CD4-positive, alpha-beta T cell (primary cell): ENCODE measurements at places on chromosomes 12 and 14.

- no peak for DNase-seq
These were observed 75.0 kb downstream of the ACADS start for GRCh38 chr12:120800665-120801064.

DNA sequence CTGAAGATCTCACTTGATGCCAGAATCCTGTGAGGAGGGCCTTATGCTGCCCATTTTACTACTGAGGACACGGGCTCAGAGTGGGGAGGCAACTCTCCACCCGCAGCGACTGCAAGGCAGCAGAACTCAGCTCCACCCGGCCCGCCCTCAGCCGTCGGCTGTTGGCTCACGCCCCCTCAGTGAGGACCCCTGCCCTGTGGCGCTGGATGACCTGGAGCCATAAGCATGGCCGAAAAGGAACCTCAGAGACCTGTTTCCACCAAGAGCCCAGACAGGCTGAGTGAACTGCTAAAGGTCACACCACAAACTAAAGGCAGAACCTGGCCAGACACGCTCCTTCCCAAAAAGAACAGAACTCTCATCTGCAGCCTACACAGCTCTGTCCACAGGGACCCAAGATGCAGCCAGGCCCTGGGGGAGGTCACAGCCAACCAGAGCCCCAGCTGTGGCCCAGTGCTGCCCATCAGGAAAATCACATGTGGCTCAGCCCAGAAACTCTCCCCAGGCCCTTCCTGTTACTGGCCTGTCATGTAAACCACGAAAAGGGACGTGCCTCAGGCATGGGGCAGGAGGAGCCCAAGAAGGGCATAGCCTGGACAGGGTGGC, 32.8 kb downstream of the CCNK start:
- DNase-seq, result peak; percentile 21

- DNase-seq, result no peak
These were observed 37.3 kb upstream of the PLEKHG6 start for GRCh38 chr12:6273205-6273540.

GRCh38 chr12:3722368-3722767, 30.5 kb downstream of the CRACR2A start:
- no peak for DNase-seq

- DNase-seq, result peak; percentile 29
These were observed 28.2 kb downstream of the TTC7B start for GRCh38 chr14:90788031-90788430.

DNA sequence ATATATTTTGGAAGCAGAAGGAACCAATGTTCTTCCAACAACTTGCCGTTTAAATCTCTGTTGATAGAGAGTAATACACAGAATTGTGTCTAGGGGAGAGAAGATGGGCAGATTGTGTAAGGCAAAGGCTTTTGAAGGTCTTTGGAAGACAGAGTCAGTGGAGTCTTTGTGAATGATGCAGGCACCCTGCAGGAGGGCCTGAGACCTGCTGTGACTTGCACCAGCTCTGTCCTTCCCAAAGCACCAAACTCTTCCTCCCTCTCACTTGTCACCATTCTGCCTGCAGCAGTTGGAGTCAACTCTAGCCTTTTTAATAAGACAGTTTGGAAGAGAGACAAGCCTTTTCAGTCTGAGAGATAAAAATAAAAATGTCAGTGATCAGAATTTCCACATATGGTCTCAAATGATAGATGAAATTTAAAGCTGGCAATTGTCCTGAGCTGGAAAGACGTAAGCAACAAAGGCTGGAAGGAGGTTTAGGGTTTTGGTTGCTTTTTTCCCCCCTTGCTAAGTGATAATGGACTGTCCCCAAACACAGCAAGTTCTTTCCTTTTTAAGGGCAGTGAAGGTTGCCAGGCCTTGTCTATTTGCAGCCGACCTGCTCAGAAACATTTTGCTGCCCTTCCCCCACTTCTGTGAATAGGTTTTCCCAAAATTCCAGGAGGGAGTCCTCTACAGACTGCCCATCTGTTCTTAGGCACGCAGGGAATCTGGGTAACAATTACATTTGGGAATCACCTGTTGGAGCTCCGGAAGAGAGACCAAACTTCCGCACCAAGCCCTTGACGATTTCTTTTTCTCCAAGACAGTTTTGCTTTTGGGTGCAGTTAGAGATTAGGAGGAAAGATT, 103.0 kb upstream of the NTF3 start:
- no peak for DNase-seq

- DNase-seq, result no peak
These were observed 30.6 kb upstream of the TSPAN9 start for GRCh38 chr12:3046441-3047200.

GRCh38 chr12:124609041-124609989, 41.9 kb upstream of the NCOR2 start:
- DNase-seq, result peak; percentile 95

DNA sequence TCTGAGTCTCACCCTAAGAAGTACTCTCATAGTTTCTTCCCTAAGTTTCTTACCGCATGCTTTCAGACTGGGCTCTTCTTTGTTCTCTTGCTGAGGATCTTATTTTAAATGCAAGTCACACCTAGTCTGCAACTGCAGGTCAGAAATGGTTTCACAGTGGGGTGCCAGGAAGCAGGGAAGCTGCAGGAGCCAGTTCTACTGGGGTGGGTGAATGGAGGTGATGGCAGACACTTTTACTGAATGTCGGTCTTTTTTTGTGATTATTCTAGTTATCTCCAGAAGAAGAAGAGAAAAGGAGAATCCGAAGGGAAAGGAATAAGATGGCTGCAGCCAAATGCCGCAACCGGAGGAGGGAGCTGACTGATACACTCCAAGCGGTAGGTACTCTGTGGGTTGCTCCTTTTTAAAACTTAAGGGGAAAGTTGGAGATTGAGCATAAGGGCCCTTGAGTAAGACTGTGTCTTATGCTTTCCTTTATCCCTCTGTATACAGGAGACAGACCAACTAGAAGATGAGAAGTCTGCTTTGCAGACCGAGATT, 1.7 kb downstream of the FOS start:
- no peak for DNase-seq

- DNase-seq, result no peak
These were observed 22.2 kb downstream of the JAG2 start for GRCh38 chr14:105146181-105146975.

GRCh38 chr12:57451233-57451778, 3.8 kb upstream of the INHBE start:
- DNase-seq, result no peak
